Forelimb muscle (tissue), 1 donor: ENCODE measurements at places on chromosomes 3 and 15.

DNA sequence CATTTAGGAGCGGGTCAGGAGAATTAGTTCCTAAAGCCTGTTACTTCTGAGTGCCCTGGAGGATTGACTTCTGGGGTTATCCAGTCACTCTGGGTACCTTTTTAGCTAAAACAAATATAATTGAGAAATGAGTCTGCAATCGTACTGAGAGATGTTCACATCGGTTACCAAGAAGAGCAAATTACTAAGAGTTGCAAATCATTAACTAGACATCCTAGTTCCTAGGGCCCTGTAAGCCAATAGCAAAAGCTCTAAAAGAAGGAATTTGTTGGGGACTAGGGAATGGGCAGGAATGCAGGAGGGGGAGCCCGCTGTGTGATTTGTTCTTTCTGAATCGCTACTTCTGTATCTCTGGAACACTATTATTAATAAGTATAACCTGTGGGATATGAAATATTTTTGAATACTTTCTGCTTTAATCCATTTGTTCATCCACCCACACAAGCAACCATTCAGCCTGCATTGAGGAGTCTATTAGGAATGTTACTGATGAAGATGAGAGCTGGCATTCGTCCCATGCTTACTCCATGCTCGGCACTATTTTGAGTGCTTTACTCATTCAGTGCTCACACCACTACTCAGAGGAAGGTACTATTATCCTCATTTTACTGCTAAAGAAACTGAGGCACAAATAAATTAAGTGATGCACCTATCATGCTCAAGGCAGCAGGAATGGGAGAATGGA lies 31.5 kb upstream of the KY start:
- no peak for DNase-seq

- DNase-seq: no peak
Observed at GRCh38 chr3:89300526-89300925, 193.1 kb downstream of the EPHA3 start.

DNA sequence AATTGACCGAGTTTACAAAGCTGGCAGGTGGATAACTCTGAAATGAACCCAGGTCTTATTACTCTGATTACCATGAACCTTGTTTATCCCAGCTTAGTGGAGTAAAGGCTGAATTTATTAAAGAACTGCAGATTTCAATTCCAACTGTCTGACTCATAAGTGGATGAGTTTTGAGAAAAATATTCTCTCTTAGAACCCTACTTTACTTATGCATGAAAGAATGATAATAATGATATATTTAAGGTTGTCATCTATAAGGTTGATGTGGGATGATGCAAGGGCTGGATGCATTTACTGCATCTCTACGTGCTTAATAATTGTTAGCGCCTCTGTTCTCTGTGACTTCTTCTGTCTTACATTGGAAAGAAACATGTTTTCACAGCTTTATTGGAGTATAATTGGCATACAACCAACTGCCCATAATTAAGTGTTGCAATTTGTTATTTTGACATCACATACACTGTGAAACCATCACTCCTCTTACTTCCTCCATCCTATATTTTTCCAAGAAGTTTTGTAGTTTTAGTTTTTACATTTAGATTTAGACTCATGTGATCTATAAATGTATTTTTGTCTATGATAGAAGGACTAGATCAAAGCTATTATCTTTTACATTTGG lies 771.2 kb upstream of the ARRDC4 start:
- no peak for DNase-seq

- DNase-seq: no peak
Observed at GRCh38 chr3:184751204-184752040, 39.6 kb upstream of the MAGEF1 start.
